ENCODE measurements at places on chromosomes 2 and 18.

DNA sequence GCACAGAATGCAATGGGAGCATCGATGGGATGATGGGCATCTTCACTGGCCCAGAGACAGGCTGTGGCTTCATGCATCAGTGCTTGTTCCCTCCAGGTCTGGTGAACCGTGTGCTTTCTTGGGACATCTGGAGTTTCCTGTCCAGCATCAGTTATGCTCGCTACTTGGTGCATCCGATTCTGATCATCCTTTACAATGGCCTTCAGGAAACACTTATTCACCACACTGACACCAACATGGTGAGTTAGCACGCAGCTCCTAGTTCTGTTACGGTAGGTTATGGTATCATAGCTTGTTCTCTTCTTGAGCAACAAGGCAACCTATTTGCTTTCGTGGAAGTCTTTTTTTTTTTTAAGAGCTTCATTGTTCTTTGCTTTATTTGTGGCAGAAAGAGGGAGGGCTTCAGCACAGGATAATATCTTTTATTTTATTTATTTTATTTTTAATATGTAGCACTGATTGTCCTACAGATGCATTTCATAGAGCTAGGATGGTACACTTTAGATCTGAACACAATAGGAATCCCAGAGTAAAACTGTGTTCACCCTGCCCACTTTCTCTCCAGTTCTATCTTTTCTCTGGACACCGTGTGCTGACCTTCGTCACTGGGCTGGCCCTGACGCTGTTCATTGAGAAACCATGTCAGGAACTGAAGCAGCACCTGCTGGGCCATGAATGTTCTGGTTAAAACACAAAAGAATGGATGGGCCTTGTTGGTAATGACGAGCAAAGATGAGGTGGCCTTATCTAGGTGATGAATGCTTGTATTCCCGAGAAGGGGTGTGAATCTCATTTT, 71.2 kb upstream of the SEC11C start:
- DNase-seq = no peak

GRCh38 chr2:15010346-15010745, 377.8 kb downstream of the LRATD1 start:
- DNase-seq = no peak

- DNase-seq = no peak
Measured at GRCh38 chr2:188293601-188294351, 2.1 kb downstream of the GULP1 start.

GRCh38 chr2:241505781-241506201, 2.6 kb downstream of the STK25 start:
- no peak for DNase-seq

DNA sequence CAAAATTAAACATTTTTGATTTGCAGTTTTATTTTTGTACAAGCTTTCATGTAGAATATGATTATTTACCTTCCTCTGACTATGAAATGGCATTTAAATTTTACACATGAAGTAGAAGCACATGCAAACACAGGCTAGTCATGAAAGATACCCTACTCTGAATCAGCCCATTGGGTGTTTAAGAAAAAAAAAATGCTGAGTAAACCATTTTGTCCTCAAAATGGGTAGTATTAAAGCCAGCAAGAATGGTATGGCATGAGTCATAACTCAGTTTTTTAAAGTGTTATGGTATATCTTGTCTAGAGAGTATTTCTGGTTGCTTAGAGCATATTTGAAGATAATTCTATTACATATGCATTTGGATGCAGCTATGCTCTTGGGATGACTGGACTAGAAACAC, 55.0 kb downstream of the PKP4 start:
- no peak for DNase-seq

GRCh38 chr2:106931717-106932335, 45.9 kb upstream of the ST6GAL2 start:
- DNase-seq = no peak

DNA sequence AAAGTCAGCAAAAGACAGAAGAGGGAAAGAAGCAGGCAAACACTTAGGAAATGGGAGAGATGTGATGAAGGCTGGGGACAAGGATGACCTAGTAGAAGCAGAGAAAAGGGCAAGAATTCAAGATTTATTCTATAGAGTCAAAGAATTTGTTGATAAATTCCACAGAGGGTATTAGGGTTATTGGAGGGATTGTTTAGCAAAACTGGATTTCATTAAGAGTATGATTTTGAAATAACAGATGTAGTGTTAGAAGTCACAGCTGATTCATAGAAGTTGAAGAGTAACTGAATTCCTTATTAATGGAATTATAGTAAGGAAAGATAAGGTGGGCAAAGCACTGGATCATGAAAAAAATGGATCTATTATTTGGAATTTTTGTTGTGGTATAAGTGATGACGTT, 48.6 kb downstream of the CEP192 start:
- DNase-seq = no peak

- DNase-seq = no peak
Measured at GRCh38 chr2:27779417-27780055, 8.0 kb downstream of the MRPL33 start.

DNA sequence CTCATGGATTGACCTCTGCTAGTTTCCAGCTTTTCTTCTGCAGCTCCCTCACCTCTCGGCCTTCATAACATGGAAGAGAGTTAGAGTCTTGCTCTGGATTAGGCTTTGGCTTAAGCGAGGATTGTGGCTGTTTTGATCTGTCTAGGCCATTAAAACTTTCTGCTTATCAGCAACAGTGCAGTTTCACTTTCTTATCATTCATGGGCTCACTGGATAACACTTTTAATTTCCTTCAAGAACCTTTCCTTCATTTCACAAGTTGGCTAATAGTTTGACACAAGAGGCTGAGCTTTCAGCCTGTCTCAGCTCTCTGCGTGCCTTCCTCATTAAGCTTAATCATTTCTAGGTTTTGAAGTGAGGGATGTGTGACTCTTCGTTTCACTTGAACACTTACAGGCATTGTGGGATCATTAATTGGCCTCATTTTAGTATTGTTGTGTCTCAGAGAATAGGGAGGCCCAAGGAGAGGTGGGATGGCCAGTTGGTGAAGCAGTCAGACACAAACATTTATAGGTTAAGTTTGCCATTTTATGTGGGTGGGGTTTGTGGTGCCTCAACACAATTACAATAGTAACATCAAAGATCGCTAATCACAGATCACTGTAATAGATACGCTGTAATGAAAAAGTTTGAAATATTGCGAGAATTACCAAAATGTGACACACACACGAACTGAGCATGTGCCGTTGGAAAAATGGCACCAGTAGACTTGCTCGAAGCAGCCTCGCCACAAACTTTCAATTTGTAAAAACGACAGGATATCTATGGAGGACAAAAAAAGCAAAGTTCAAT, 129.3 kb downstream of the ZNF236 start:
- DNase-seq = no peak
